Progenitor cell of endocrine pancreas (in vitro differentiated cells): ENCODE measurements at places on chromosomes 5 and 9. TPM values are rescaled to one million over a fixed set of nuclear protein-coding genes. Genes with fewer than 3 reads are reported as not detected.

DNA sequence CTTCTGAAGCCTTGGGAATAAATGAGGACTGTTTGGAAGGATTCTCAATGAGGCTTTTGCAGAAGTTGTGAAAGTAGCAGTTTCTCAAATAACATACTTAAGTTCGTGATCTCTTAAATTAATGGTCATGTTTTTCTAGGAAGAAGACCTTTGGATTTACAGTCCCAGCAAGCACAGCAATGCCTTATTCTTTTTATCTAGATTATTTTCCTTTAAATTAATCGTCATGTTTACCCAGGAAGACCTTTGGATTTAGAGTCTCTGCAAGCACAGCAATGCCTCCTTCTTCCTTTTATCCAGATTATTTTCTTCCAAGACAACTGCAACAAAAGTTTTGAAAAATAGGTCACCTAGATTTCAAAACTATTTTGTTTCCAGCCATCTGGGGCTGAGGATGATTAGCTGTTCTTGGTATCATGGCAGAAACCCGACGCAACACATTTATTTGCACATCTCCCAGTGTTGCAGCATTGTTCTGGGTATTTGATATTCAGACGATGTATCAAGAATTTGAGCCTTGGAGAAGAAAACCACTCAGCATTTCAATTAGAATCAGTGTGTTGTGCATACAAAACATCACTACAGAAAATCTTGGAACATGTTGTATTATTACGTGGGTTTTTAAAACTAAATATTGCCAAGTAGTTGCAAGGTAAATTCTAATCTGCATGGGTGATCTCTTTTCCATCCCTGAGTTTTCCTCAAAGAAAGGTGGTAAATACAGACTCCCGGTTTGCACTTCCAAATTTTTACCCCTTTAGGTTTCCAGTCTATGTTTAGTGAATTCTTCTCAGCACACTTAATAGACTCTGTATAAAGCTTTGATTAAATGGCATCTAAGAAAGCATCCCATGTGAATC, 50.9 kb downstream of the JAKMIP2 start:
- no peak overlapping the region for H3K4me3 ChIP-seq
- H3K36me3 ChIP-seq = no peaks in the 10 kb centered on the region
- no peaks in the 10 kb centered on the region for H3K27me3 ChIP-seq
- peaks cover 12% of the 10 kb centered on the region for H3K4me1 ChIP-seq
- no peak overlapping the region for H3K27ac ChIP-seq

DNA sequence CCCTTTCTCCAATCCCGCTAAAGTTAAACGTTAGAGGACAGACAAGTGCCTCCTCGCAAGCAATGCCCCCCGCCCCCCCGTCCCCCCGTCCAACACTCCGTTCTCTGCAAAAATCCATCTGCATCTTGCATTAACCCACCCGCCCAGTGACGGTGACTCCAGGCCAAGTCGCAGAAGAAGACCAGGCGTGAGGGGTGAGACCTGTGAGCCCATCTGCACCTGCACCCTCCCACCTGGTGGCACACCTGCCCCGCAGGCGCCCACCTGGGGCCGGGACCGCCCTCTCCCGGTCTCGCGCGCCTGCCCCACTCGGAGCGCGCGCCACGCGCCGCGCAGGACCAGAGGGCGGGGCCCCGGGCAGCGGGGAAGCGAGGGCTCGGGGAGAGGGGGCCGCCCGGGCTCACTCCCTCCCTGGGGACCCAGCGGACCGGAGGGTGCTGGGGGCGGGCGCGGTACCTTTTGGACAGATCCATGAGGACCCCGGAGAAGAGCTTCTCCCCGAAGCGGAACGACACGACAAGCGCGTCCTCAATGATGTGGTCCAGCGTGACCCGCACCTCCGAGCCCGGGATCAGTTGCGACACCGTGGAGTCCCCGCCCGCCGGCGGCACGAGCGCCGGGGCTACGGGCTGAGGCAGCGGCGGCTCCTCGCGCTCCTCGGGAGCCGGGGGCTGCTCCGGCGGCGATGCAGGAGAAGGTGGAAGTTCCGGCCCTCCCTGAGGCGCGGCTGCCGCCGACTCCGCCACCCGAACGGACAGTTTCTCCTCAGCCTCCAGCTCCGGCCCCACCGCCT, 705 bp downstream of the PWWP2A start:
- no peaks in the 10 kb centered on the region for H3K27me3 ChIP-seq
- peak overlapping the region; percentile 79 for H3K27ac ChIP-seq
- H3K4me1 ChIP-seq = peaks cover 5% of the 10 kb centered on the region
- H3K4me3 ChIP-seq = peak overlapping the region; percentile 100

- H3K36me3 ChIP-seq = no peaks in the 10 kb centered on the region
- peaks cover 4% of the 10 kb centered on the region for H3K4me1 ChIP-seq
- H3K27me3 ChIP-seq = peaks cover 8% of the 10 kb centered on the region
Observed at GRCh38 chr5:150317048-150318003, 14.6 kb upstream of the ARSI start.

DNA sequence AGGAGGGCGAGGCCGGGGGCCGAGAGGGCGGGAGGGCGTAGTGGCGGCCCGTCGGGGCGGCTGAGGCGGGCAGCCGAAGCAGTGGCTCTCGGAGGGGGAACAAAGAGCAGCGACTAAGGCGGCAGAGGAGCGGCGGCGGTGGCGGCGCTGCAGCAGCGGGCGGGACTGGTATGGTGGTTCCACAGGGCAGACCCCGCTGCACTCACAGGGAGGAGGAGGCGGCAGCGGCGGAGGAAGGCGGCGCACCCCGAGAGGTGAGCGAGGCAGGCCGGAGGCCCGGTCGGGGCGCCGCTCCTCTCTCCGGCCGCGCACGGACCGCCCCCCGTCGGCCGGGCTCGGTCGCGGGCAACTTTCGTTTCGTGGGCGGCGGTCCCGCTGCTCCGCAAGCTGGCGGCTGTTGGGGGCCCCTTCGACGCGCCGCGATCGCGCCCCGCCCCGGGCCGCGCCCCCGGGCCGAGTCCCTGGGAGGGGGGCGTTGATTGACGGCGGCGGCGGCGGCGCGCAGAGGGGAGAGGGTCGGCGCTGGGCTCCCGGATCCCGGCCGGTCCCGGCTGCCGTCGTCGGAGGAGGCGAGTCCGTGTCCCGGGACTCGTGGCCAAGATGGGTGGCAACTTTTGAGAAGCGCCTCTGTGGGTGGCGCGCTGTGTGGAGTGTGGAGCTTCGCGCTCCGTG, 467 bp downstream of the CNOT6 start:
- peak; percentile 43 for DNase-seq
- H3K4me3 ChIP-seq = peak overlapping the region; percentile 80
- H3K27me3 ChIP-seq = no peaks in the 10 kb centered on the region
- peaks cover 19% of the 10 kb centered on the region for H3K4me1 ChIP-seq
- peaks cover 9% of the 10 kb centered on the region for H3K36me3 ChIP-seq
- peak overlapping the region; percentile 97 for H3K27ac ChIP-seq

DNA sequence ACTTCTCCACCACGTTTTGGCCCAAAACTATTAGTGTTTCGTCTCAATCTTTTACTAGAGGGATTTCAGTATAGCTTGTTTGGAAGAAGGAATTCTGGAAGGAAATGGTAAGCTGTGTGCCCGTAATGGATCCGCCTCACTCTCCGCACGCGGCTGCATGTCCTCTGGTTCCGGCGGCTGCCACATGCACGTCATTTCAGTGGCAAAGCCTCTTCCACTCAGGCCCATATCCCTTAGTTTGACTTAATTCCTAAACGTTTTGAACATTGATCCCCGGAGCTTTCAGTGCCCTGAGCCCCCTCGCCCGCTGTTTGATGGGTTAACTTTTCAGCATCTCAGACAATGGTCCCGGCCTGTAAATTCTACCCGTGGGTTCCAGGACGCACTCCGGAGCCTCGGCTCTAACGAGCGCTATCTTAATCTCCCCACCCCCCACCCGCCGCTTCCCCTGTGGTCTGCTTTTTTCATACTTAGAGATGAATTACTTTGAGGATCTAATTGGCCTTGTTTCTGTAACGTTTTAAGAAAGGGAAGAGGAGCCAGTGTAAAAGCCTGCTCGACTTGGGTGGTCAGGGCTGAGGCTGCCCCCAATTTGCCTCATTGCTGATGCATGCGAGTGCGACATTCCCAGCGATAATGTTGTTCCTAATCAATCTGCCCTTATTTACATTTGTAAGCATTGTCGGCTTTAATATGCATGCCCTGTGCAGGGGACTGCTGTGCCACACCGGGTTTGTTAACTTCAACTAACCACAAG, 4.6 kb downstream of the PTCH1 start:
- H3K36me3 ChIP-seq = no peaks in the 10 kb centered on the region
- DNase-seq = no peak
- H3K27me3 ChIP-seq = peaks cover 37% of the 10 kb centered on the region
- H3K27ac ChIP-seq = peak overlapping the region; percentile 93

- H3K4me3 ChIP-seq = no peak overlapping the region
- DNase-seq = no peak
- H3K36me3 ChIP-seq = peaks cover 1% of the 10 kb centered on the region
- no peak overlapping the region for H3K27ac ChIP-seq
- H3K4me1 ChIP-seq = peaks cover 4% of the 10 kb centered on the region
Observed at GRCh38 chr9:113495526-113495925, 32.0 kb downstream of the RGS3 start.

GRCh38 chr5:156685481-156685880, 164.6 kb upstream of the PPP1R2B start:
- peaks cover 54% of the 10 kb centered on the region for H3K4me1 ChIP-seq
- no peak overlapping the region for H3K27ac ChIP-seq
- H3K4me3 ChIP-seq = no peak overlapping the region
- no peaks in the 10 kb centered on the region for H3K36me3 ChIP-seq
- H3K27me3 ChIP-seq = no peaks in the 10 kb centered on the region

- H3K27me3 ChIP-seq = no peaks in the 10 kb centered on the region
- peaks cover 8% of the 10 kb centered on the region for H3K4me1 ChIP-seq
- peaks cover 29% of the 10 kb centered on the region for H3K36me3 ChIP-seq
- H3K27ac ChIP-seq = peak overlapping the region; percentile 73
- DNase-seq = no peak
- H3K4me3 ChIP-seq = no peak overlapping the region
Observed at GRCh38 chr5:96781031-96781971, 26.4 kb downstream of the ERAP1 start.

DNA sequence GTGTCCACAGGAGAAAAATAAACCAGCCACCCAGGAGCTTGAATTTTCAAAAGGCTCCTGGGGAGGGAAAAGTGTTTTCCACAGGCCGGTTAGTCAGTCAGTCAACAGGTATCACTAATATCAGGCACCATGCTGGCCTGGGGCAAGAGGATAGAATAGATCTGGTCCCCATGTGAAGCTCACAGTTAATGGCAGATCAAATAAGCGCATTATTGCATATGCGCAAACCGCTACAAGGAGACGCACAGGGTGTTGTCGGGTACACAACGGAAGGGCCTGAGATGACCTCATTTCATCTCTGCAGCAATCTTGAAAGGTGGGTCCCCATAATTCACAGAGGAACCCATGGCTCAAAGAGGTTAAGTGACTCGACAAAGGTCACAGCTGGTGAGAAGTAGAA, 260.7 kb downstream of the CRB2 start:
- H3K27me3 ChIP-seq = peaks cover 28% of the 10 kb centered on the region
- no peak overlapping the region for H3K27ac ChIP-seq
- H3K4me1 ChIP-seq = peaks cover 1% of the 10 kb centered on the region
- DNase-seq = no peak

The MCIDAS gene
- not detected in 2 replicates for total RNA-seq
